ENCODE measurements at places on chromosomes 12 and 14.

DNA sequence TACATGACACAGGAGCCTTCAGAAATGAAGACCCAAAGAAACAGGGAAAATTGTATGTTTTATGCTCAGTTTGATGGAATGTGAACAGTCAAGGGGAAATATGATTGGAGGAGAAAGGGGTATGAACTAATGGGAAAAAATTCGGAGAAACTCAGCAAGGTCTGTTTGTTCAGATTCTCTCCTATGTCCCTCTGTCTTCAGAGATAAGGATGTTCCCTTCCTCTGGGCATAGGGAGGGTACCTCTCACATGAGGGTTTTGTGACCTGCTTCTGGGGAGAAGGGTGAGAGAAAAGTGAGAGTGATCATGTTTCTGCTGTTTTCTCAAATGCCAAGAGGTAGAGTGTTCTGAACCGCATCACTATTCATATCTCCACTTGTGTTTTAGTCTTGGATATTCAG, 26.6 kb upstream of the LIMA1 start:
- DNase-seq = no peak

GRCh38 chr14:101288436-101289229, 272.7 kb upstream of the DIO3 start:
- no peak for DNase-seq

DNA sequence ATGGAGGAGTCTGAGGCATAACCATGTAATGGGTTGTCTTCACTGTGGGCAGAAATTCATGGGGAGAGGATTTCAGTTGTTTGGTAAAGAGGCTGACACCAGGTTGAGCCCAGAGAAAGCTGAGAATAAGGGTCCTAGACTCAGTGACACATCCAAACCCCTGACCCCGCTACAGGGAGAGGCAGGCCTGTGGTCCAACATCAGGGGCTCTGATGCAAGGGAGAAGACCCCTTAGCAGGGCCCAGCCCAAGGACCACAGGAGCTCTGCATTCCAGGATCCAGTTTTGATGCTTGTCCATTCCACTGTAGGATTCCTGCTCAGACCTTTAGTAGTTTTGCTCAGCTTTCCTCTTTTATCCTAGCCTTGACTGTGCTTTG, 15.5 kb downstream of the GPR68 start:
- DNase-seq = no peak

- DNase-seq = no peak
Measured at GRCh38 chr12:48819986-48820725, 1.9 kb downstream of the CACNB3 start.

DNA sequence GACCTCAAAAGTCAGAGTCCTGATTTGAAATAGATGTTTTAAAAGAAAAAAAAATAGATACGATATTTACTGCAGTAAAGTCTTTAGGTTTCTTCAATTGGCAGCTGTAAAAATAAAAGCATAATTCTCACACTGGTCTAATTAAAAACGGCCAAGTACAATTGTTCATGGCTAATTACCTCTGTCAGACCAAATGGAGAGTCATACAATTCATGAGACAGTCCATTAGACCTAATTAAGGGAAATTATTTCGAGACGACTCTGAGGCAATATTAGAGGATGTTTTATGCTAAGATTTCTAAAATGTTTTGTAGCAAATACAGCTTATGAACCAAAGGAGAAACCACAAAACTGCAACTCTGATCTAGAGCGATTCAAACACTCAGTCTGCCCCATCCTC, 131.3 kb downstream of the PHLDA1 start:
- DNase-seq = no peak

DNA sequence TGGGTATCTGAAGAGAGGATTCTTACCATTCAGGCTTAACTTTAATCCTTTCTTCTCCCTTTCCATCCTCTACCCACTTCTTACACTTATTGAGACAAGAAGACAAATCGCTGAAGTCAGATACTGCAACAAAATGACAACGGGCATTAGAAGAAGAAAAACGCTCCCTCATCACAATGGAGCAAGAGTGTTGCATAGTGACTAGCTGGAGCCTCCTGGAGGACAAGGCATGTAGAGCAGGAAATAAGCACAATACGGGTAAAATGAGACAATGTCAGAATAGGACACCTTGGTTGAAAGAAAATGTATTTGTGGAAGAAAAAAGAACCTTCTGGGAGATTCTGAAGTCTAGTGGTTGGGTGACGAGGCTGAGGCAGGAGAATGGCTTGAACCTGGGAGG, 501.0 kb downstream of the RERGL start:
- DNase-seq = no peak

GRCh38 chr14:87065366-87065765, 927.6 kb downstream of the GALC start:
- no peak for DNase-seq

DNA sequence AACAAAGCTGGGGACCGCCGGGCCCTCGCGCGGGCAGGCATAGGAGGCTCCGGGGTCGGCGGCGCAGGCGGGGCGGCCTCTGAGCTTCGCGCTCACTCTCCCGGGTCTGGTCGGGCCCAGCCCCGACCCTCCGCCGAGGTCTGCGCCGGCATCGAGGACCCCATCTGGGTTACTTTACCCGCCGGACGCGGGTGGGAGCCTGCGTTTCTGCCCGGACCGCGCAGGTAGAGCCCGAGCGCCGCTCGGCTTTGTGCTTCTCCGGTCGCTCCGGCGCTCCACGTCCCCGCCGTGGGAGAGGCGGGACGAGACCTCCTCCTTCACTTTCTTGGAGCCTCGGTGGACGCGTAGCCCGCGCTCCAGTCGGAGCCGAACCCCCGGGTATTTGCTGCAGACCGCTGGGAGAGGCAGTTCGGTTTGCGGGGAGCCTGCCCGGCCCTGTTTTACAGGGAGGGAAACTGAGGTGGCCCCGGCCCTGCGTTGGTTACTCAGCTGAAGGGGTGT, 63.2 kb downstream of the FBXL14 start:
- DNase-seq = peak; percentile 39

- no peak for DNase-seq
Measured at GRCh38 chr12:32252199-32253073, 145.8 kb downstream of the BICD1 start.
